M059J (cell line): ENCODE measurements at places on chromosomes 16 and 17.

DNA sequence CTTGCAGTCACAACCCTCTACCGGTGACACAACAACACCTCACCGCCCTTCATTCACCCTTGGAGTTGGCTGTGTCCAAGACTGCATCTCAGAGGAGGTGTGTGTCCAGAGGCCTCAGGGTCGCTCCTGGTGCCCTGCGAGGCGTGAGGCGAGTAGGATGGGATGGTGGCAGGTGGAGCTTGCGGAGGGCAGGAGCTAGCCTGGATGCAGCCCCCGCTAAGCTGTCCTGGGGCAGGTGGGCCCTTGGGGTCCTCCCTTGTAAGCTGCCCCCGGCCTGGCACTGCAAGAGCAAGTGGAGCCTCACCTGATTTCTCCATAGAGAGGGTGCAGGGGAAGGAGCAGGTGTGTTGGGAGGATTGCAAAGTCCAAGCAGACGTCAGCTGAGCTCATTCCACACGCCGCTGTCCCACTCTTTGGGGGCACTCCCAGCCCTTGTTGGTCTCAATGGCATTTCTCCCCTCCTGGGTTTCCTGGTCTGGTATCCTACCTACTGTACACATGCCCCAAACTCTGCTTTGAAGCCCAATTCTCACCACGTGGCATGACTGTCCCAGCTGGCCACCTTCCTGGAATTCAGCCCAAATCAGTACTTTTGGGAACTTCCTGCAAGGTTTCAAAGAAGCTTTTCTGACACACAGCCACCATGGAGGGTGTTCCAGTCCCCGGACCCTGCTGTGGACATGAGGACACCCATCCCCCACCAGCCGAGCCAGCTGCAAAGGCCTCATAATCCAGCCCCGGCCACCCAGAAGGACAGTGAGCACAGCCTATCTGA, 18.1 kb upstream of the ICAM2 start:
- DNase-seq = no peak

DNA sequence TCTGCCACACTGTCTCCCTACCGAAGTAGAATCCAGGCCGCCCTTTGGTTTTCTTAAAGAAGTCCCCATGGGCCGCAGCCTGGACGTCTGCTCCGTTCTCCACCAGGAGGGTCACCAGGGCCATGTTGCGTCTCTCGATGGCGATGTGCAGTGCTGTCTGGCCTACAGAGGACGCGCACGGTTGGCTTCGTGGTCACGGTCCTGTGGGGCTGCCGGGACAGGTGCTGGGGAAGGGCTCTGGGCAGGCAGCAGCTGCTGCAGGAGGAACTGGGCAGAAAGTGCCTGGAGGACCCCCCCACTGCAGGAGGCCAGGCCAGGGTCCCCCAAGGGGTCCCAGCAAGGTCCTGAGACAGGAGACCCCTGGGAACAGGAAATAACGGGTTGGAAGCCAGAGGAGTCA, 19.0 kb downstream of the TRPV1 start:
- DNase-seq = no peak

DNA sequence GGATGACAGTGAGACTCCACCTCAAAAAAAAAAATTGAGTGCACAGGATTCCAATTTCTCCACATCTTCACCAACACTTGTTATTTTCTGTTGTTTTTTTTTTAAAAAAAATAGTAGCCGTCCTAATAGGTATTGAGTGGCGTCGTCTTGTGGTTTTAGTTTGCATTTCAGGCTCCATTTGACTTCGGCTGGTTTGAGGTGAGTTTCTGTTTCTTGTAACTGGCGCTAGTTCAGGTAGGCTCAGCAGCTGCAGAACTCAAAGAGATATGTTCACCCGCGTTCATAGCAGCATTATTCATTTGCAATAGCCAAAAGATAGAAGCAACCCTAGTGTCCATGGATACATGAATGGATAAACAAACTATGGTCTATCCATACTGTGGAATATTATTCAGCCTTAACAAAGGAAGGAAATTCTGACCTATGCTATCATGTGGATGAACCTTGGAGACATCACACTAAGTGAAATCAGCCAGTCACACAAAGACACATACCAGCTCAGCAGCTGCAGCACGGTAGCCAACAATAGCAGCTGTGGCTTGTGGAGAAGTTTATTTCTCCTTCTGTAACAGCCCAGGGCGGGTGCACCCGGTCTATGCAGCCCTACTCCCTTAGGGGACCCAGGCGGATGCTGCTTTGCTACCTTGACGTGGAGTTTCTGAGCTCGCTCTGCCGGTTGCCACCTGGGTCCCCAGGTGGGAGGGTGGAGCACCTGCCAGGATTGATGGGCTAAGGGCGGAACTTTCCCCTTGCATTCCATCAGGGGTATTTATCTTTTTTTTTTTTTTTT, 44.9 kb downstream of the TMEM235 start:
- no peak for DNase-seq

DNA sequence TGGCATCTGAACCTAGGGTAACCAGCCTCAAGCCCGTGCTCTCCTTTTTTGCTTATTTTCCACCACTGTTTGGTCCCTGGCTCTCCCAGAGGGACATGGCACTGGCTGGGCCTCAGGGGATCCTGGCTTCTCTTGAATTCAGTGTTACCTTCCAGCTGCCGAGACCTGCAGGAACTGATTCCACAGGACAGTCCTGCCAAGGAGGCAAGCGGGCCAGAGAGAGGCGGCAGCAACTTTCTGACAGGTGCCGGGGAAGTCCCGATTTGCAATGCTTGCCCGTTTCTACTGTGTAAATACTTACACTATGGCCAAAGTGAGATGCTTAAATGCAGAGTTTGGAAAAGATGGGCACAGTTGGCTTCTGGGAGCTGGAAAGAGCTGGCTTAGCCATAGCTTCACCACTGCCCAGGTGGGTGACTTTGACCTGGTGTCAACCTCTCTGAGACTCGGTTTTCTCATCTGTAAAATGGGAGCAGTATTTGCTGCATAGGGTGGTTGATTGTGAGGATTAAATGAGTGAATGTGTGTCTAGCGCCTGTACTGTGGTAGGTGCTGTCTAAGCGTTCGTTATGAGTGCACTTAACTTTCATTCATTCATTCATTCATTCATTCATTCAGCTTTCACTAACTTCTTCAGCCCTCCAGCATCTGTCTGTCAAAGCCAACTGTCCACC, 124.9 kb downstream of the CMIP start:
- DNase-seq = no peak

- DNase-seq = no peak
Measured at GRCh38 chr16:80113873-80114574, 426.8 kb upstream of the DYNLRB2 start.

GRCh38 chr16:733382-734207, 6.7 kb downstream of the HAGHL start:
- DNase-seq = no peak

GRCh38 chr16:16092925-16093627, 130.2 kb downstream of the ABCC6 start:
- no peak for DNase-seq

DNA sequence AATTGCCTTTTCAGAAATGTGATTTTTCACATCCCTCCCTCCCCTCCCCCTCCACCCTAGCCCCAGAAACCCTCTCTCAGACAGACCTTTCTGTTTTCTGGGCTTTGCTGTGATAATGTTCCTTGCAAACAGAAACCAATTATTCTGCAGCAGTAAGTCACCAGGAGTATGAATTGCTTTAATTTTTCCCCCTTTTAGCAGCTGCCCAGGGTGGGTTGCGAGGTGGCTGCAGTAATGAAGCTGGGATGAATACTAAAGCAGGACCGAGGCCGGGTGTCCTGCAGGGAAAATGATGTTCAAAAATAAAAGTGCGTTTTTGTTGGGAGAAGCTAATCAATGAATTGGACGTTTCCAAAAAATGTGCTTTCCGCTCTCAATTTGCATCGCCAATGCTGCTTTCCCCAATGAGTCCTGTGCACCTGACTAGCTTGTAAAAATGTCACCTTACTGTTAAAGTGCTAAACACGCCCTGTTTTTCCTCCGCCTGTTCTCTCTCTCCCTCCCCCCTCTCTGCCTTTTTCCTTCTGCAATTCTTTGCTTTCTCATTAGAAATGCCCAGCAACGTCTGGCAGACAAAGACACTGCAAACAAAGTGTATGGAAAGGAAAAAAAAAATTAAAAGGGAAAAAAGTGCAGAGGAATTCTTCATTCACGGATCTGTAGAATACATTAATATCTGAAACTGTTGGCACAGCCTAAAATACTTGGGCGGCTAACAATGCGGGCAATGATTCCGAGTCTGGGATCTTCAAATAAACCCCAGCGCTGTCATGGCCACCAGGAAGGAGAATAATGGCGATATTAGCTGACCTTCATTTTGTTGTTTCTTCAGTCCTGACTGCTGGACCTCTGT, 244.1 kb downstream of the STX8 start:
- DNase-seq = no peak

- peak; percentile 62 for DNase-seq
Measured at GRCh38 chr17:75289832-75290337, 652 bp upstream of the SLC25A19 start.

- DNase-seq = no peak
Measured at GRCh38 chr16:87360862-87361610, 22.5 kb downstream of the FBXO31 start.
